ENCODE measurements at places on chromosomes 4 and X.

GRCh38 chrX:17591741-17592110 is 145.6 kb upstream of the SCML1 start:
- DNase-seq, result no peak

- no peak for DNase-seq
These were observed 31.5 kb upstream of the PTTG2 start for GRCh38 chr4:37928426-37929416.

- no peak for DNase-seq
These were observed 6.9 kb upstream of the AFF1 start for GRCh38 chr4:86927843-86928395.

GRCh38 chr4:182808673-182809416 is 108.3 kb downstream of the DCTD start:
- no peak for DNase-seq

GRCh38 chrX:10356979-10357378 is 200.2 kb downstream of the CLCN4 start:
- DNase-seq, result no peak

- DNase-seq, result no peak
These were observed 18.7 kb downstream of the LNX1 start for GRCh38 chr4:53572600-53572994.

- DNase-seq, result no peak
These were observed 10.3 kb downstream of the CENPI start for GRCh38 chrX:101108284-101108683.

GRCh38 chr4:17323554-17324385 is 188.1 kb downstream of the QDPR start:
- DNase-seq, result no peak

- no peak for DNase-seq
These were observed 90.7 kb downstream of the WFS1 start for GRCh38 chr4:6360385-6360784.

GRCh38 chrX:23849241-23849640 is 58.5 kb downstream of the APOO start:
- no peak for DNase-seq

GRCh38 chr4:17063888-17064287 is 165.4 kb upstream of the LDB2 start:
- no peak for DNase-seq

DNA sequence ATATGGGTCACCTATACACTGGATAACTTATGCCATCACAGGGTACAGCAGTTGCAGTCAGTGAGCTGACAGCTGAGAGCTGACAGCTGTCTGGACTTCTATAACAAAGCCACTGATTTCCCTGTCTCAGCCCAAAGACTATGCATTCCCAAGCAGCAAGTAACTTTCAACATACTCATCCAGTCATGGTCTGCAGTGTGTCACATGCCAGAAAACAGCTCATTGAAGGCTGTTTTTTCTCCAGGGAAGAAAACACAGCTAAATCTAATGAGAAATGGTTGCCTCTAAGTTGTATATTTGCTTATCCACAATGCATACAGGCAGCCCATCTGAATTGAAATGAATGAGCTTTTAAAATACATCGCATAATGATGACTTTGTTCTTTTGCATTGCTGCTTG is 6.3 kb downstream of the KIAA1210 start:
- no peak for DNase-seq

DNA sequence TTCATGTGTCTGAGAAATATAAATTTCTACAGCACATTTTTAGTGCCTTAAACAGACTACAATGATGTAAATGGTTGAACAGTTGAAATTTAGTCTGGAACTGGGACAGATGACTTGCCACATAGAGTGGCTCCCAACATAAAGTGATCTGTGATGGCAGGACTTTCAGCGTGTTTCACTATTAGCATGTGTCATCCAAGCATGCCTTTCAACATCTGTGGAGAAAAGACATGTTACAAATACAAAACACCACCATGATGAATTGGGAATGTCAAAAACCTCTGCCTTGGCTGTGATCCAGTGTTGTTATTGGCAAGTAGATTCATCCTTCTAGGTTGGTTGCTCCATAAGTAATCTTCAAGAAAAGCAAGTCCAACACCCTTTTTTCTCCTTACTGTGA is 348.7 kb downstream of the MAPK10 start:
- no peak for DNase-seq

GRCh38 chr4:155207534-155208257 is 740 bp upstream of the NPY2R start:
- no peak for DNase-seq

GRCh38 chrX:140190441-140191108 is 225.3 kb upstream of the CXorf66 start:
- no peak for DNase-seq

GRCh38 chr4:48033825-48034413 is 17.3 kb downstream of the NIPAL1 start:
- no peak for DNase-seq

DNA sequence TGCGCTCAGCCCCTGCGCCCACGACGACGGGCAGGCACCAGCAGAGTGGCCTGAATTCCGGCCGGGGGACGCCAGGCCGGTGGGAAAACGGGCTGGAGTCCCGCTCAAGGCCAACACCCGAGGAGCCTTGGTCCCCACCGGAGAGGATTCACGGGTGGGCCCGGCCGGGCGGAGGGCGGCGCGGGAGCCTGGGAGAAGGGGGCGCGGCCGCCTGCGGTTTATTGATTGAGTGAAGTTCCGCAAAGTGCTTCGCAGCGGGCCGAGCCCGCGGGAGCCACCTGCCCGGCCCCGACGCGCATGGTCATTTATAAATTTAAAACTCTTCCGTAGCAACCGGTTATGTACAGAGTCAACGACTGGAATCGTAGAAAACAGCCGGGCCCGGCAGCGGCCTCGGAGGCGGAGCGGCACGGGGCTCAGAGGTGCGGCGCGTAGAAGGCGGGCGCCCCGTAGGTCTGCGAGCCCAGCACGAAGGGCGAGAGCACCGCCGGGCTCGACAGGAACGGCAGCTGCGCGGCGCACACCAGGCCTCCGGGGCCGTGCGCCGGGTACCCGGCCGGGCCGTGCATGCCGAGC is 3.6 kb downstream of the NKX1-1 start:
- DNase-seq, result no peak

- DNase-seq, result no peak
These were observed 212.6 kb upstream of the RASGEF1B start for GRCh38 chr4:81684352-81684751.

DNA sequence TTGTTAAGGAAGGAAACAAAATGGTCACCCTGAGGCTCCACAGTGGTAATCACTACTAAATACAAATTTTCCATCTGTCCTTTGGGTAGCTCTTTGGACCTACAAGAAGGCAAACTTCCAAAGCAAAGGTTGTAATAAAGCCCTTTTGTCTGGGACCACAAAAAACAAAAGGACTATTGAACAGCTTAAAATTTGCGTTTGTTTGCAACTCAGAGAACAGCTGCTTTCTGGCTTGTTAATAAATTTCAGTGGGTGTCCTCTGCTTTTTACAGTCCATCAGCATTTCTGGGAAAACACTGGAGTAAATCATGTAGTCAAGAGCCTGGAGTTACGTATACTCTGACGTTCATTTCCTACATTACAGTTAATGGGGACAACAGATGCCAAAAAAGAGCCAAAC is 439.7 kb upstream of the DIAPH2 start:
- no peak for DNase-seq

DNA sequence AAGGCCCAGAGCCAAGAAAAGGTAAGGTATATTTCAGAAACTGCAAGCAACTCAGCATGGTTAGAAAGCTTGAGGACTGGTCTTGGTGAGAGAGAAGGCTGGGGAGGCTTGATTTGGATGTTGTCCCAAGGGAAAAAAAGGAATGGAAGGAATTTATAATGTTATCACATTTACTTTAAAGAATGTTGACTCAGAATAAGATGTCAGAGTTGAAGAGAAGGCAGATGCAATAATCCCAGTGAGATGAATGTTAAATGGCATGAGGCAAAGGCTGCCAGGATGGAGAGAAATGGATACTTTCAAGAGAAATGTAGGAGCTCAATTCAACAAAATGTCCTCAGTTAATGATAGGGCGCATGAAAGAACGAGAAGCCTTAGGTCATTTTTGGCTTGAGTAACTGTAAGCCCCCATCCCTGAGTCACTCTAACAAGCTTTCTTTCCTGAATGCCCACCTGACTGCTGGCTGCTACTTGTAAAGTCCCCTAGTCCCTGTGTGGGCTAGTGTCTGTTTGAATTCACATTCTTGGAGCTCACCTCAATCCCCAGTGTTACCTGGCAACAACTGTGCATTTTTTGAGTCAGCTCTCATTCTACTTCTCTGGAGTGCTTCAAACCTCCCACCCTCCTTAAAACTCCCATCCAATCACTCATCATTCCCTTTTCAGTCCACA is 103.0 kb upstream of the TAPT1 start:
- DNase-seq, result no peak

DNA sequence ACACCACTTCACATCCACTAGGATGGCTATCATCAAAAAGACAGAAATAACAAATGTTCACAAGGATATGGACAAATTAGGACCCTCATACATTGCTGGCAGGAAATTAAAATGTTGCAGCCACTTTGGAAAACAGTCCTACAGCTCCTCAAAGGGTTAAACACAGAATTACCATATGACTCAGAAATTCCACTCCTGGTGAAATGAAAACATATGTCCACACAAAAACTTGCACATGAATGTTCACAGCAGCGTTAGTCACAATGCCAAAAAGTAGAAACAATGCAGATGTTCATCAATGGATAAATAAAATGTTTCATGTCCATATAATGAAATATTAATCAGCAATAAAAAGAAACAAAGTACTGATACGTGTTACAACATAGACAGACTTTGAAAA is 15.1 kb downstream of the S100G start:
- DNase-seq, result no peak

DNA sequence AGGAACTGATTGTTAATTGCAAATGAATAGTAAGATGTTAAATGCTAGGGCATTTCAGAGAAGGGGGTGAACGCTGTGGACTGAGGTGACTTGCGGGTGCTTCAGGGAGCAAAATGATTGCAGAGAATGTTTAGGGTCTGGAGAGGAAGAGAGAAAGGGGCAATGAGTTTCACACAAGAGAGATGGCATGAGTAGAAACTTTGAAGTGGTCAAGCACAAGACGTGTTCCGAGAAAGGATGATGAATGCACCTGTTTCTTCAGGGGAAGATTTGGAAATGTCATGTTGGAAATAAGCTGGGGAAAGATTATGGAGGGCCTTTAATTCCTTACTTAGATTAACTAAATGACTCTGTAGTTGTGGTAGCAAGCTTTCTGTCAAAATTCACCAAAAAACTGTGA is 43.4 kb downstream of the DTHD1 start:
- DNase-seq, result no peak

DNA sequence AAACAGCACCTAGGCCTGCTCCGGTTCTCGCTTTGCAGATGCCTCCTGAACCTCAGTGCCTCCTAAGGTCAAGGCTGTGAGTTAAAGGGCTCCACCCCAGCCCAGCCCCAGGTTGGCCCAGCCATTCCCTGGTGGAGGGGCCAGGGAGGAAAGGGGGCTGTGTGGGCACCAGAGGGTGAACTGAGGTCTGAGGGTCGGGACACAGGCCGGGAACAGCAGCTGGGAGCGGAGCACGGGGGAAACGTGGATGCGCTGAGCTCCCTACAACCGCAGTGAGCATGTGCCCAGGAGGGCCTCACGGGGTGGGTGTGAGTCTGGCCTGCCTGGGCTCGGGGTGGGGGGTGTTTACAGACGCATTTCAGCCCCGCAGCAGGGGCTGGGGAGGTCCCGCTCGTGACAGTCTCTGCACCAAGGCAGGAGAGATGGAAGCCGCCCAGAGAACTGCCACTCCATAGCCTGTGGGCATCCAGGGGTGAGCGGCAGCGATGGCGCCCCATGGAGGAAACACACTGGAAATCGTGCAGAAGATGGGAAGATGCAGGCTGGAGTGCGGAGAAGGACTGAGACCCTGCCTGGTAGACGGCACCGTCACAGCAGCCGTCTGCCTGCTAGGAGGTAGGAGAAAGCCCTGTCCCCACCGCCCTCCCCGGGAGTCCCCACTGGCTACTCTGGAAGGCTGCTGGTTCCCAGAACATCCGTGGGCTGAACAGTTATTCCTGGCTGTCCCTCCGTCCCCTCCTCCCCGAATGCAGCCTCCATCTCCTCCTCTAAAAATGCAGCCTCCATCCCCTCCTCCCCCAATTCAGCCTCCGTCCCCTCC is 9.9 kb upstream of the SLC25A6 start:
- no peak for DNase-seq

GRCh38 chrX:135397652-135398051 is 24.1 kb upstream of the SMIM10L2A start:
- DNase-seq, result no peak

DNA sequence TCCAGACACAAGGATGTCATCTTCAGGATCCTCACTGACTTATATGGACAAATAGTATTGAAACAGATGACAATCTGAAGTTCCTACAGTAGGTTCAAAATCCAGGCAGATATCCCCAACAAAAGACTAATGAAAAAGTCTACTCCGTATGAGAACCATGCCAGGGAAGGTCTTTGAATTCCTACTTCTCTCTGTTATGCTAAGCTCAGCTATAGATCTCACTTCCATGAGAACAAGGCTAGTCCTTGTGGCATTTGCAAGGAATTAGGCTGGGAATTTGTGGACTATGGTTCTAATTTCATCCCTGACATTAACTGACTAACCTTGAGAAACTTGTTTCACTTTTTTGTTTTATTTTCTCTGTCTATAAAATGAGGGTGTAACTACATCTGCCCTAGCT is 229.8 kb downstream of the IL1RAPL2 start:
- DNase-seq, result no peak

DNA sequence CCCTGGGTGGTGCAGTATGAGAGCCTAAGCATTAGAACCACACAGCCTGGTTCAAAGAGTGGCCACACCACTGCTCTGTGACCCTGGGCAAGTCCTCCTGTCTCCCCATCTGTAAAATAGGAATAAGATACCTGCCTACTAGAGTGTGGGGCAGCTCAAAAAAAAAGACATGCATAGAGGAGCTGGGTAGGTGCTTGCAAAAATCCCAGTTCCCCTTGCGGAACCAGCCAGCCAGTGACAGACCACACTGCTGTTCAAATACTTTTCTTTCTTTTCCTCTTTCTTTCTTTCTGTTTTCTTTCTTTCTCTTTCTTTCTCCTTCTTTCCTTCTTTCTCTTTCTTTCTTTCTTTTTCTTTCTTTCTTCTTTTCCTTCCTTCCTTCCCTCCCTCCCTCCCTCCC is 63.0 kb upstream of the TRIM2 start:
- DNase-seq, result no peak

DNA sequence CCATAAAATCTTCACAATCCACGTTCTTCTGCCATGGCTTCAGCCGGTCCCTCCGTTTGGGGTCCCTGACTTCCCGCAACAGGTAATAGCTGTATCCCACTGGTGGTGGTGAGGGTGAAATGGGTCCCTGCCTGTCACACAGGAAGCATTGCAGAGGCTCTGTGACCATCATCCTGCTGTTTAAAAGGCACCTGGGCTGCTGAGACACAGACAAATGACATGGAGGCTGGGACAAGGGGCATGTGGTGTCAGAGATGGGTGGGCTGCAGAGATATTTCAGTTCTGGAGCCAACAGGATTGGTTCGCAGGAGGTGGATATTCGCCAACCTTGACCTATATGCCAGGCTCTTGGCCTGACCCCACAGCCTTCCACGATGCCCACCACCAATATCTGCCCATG is 82.1 kb downstream of the JAKMIP1 start:
- no peak for DNase-seq

GRCh38 chr4:26157541-26157940 is 163.3 kb upstream of the RBPJ start:
- DNase-seq, result no peak

Data from stimulated activated CD4-positive, alpha-beta T cell treated with anti-CD3 and anti-CD28 coated beads, Interleukin-15, amount 100 ng/mL, for 1 hour (primary cell).